Fibroblast of skin of right biceps (primary cell): ENCODE measurements at places on chromosomes 2 and 18.
A peak's percentile ranks its signal among the peaks of the same experiment; 100 is the strongest.

DNA sequence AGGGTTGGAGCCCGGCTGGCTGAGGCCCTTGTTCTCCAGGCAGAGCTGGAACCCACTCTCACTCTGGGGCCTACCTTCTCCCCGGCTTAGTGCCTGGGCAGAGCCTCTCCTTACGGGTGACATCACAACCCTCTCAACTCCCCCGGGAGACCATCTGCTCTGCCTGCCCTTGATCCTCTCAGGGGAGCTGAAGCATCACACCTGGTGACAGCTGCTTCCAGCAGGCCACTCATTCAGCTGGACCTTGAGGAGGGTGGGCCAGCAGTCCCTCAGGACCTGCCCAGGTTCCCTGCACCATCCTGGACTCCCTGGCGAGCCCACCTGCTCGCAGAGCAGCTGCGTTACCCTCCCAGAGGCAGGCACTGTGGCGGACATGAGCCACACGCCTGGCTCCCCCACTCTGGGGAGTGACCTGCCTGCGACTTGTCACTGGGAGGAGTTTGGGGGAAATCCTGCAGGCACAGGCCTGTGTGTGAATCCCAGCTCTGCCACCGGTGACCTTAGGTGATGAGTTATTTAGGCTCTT, 13.1 kb downstream of the HS6ST1 start:
- DNase-seq, result no peak

GRCh38 chr2:5697562-5697961, 5.4 kb downstream of the SOX11 start:
- no peak for DNase-seq

DNA sequence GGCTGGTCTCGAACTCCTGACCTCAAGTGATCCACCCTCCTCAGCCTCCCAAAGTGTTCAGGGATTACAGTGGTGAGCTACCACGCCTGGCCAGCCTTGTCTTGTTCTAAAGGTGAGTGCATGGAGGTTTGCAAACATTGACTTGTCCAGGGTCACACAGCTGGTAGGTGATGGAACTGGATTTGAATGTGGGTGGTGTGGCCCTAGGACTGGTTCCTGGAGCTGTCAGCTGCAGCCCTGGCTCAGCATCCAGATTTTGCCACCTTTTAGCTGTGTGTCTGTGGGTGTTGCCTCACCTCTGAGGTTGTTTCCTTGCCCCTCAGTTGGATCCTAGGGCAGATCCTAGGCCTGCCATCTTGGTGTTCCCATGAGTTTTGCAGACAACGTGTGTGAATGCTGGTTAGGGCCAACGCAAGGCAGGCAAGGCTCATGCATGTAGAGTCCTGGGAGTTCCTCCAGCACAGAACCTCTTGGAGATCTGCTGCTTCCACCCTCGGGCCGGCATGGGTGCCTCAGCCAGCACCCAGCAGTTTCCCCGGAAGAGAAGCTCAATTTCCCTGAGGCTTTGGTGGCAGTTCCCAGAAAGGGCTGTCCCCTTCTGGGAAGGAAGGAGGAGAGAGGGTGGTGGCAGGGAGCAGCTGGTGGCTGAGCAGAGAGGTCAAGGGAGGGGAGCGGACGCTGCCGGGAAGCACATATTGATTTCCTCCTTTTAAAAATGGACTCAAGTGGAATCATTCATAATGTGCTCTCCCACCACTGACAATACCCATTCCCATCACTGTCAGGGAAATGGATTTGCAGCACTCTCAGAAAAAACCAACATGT, 127.6 kb upstream of the HS6ST1 start:
- no peak for DNase-seq

GRCh38 chr2:54556621-54557121, 100.5 kb downstream of the SPTBN1 start:
- DNase-seq, result peak; percentile 67

GRCh38 chr2:191013682-191013931, 364 bp downstream of the STAT1 start:
- no peak for DNase-seq

- DNase-seq, result peak; percentile 67
These were observed 631.5 kb downstream of the NYAP2 start for GRCh38 chr2:226030788-226031646.

DNA sequence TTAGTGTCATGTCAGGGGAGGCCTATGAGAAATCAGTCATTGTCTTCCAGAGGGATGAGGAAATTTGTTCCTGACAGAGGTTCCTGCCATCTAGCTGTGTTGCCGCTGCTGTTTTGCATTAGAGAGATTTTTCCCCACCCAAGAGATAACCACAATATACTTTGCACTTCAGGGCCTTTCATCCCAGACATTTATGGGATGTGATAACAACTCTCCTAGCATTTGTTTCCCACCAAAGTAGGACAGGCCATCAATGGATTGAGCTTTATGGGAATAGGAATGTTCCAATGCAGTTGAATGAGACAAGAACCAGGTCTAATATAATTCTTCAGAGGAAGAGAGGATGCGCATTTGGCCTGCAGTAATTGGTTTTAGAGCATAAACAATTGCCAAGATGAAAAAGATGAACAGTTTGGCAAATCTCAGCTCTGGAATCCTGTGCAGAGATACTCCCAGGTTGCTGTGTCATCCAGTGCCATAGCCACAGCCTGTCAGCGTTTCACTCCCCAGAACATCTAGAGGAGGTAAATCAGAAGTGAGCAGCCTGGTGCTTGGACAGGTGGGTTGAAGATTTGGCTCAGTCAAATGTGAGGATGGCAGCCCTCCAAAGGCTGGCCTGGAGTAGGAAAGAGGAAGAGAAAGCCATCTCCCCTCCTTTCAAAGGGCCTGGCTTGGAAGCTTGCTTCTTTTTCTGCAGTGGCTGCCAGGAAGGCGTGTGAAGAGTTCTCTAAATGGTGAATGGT, 93.7 kb upstream of the SETBP1 start:
- no peak for DNase-seq

DNA sequence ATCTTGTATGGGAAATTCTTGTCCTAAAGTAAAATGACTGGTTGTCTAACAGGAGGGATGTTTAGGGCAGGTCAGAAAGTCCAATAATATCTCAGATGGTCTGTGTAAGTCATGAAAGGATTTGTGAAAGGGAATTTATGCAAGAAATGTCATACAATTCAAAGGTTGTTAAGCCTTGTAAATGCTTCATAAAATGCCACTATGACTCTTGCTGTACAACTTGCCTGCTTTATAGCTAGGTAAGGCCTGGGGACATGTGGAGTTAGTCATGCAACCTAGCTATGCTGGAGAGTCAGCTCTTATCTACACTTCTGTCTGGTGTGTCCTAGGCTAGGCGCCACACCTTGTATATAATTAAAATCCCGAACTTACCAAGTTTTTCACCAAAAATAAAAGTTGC, 36.9 kb upstream of the VWA3B start:
- no peak for DNase-seq

- DNase-seq, result no peak
These were observed 380.6 kb upstream of the UBE2E3 start for GRCh38 chr2:180599804-180600203.

- DNase-seq, result no peak
These were observed 1008.6 kb downstream of the TSN start for GRCh38 chr2:122764014-122764413.

DNA sequence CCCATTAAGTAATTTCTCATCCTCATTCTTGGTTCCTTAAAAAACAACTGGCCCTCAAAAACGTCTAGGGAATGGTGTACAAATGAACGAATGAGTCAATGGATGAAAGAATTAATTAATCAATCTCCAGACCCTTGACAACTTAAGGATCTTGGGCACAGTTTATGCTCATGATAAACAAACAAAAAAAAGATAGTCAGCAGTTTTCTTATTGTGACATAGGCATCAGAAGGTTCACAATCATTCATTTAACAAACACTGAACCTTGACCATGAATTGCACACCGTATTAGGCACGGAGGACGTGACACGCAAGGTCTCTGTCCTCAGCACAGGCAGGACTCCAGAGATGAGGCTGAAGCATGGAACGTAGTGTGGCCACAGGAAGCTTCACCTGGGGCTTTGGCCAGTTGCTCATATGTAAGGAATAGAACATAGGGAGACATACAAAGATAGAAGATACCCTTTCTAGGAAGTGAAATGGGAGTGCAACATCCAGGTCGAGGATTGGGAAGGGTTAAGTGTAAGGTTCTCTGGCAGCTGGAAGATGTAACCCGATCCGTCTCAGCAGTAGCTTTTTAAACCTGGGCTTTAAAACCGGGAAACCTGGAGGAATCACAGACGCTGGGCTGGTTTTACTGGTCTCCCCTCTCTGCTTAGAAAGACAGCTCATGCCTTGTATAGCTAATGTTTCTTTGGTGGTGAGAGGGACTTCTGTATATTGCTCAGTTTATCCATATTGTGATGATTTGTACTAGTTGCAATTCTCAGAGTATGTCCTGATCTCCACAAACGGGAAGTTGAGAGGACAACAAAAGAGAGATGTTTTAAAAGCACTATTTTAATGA, 8.9 kb upstream of the LTBP1 start:
- peak; percentile 16 for DNase-seq

DNA sequence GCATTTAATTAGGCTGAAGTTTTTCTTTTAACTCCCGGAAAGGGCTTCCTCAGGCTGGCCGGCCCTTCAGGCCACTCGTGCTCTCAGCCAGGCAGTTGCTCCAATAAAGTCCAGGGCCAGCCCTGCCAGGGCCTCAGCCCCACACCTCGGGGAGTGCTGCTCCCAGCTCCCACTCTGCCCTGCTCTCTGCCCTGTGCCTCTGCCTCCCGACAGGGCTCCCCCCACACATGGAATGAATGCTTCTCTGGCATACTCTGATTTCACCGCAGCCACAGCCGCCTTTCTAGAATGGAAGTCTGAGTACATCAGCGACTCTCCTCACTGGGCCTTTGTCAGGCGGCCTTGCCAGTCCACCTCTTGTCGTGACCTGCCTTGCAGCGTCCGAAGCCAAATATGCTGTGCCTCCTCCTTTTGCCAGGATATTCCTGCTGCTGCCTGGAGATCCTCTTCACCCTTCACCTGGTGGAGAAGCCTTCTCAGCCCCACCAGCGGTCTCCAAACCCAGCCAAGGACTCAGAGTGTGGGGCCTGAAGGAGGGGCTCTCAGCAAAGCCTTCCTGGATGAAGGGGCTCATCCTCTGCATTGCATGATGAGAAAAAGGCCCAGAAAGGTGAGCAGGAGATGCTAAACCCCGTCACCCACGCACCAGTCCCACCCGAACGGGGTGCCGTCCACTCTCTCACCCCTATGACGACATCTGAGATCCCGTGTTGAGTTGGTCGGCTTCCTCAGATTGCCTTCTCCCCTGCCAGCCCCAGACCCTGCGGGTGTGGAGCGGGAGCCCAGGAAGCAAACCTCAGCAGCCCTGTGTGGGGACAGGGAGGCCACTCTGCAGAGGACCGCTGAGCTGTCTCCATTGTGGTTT, 472.7 kb upstream of the HS6ST1 start:
- no peak for DNase-seq

DNA sequence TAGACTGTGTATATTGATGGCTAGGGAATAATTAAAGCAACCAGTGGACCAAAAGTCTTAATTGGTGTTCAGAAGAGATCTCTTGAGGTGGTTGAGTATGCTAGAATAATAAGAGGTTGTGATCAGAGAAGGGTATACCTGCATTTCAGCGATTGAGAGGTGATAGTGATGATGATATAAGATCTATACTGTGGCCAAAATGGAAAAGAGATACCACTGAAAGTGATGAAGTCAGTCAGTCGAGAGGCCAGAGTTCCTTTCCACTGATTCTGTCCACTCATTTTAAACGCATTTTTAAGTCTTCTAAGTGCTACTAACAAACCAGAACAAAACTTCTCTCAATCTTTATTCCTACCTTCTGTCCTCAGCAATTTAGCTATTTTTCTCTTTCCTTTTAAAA, 32.9 kb downstream of the ACTR3 start:
- no peak for DNase-seq

DNA sequence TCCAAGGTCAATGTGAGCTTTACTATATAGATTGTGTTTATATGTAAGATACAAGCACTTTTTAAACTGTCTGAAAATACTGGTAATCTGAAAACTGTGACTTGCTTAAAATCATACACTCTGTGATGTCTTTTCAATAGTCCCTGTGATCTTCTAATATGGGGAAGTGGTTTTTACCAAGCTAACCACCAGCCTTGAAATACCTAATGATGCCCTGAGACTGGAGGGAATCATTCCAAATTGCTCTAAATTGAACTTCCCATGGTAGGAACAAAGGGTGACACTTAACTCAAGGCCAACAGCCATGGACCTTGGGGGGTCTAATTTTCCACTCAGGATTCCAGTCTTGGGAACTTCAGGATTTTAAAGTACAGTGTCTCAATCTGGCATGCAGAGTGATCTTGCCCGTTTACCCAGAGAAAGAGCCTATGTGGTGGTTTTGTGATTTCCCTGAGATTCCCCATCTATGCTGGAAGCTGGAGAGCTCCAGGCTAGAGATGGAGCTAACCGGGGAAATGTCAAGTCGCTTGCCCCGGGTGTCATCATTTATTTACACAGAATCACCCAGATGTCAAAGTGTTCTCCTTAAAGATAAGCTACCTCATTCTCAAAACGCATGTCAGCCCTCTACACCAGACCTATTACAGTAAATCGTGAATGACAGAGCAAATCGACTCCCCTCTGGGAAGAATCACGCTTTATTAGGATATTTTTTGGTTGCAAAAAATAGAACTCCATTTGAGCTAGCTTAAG, 198.5 kb downstream of the SP3 start:
- no peak for DNase-seq

DNA sequence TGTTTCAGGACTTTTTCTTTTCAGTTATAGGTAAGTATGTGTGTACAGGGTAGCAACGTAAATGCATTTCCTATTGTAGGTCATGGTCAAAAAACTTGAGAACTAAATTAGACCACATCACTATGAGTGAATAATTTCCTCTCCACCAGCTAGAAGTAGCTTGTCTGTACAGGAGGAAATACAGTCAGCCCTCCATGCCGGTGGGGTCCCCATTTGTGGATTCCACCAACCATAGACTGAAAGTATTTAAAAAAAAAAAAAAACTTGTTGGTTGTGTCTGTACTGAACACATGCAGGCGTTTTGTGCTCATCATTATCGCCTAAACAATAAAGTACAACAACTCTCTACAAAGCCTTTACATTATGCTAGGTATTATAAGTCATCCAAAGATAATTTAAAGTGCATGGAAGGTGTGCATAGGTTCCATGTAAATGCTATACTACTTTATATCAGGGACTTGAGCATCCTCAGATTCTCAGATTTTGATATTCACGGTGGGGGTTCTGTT, 94.2 kb upstream of the NDUFV2 start:
- no peak for DNase-seq

- no peak for DNase-seq
These were observed 559.5 kb upstream of the GCFC2 start for GRCh38 chr2:76270096-76270710.

GRCh38 chr2:175228179-175228578, 46.7 kb upstream of the ATP5MC3 start:
- no peak for DNase-seq

GRCh38 chr2:148981324-148981723, 57.2 kb upstream of the LYPD6B start:
- DNase-seq, result no peak

GRCh38 chr2:235568431-235568830, 74.6 kb downstream of the AGAP1 start:
- no peak for DNase-seq

GRCh38 chr2:136916131-136916530, 150.8 kb downstream of the THSD7B start:
- DNase-seq, result no peak
